ENCODE measurements at places on chromosomes 2 and 18. TPM values are rescaled to one million over a fixed set of nuclear protein-coding genes. Genes with fewer than 3 reads are reported as not detected.

- DNase-seq, result no peak
Measured at GRCh38 chr18:45352874-45353273, 262.4 kb upstream of the SLC14A2 start.

DNA sequence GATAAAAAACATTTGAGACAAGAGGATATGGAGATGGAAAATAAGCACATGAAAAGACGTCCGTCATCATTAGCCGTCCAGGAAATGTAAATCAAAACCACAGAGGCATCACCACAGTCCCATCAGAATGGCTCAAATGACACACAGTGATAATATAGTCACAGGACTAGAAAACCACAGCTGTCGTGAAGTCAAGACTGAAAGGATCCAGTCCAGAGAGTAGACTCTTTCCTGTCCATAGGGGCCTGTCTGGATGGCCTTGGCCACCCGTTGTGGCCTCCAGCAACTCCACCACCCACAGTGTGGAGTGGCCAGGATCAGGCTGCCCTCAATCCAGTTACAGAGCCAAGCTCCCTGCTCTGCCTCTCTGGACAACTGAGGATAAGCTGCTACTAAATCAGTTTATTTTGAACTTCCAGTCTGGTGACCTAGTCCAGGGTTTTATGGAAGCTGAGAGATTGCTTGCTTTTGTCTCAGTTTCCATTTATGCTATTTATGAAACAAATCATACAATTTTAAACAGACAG lies 60.4 kb downstream of the RHOB start:
- DNase-seq, result no peak

- no peak for DNase-seq
Measured at GRCh38 chr18:63579616-63580015, 7.5 kb upstream of the SERPINB13 start.

DNA sequence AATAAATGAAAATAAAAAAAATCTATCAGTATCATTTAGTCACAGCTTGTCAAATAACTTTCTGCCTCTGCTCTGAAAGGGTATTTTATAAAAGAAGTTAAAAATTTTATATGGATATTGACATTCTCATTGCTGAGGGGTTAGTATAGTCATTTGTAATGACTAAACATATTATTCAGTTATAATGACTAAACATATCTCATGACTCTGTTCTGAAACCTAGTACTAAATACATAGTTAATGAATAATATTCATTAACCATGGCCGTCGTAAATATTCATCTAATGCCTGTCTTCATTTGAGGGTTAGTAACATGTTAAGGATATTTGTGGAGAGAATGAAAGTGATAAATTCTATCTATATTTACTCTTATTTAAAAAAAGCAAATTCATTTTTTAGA lies 69.1 kb upstream of the MAP4K3 start:
- no peak for DNase-seq

GRCh38 chr2:40474306-40474705 lies 22.4 kb upstream of the SLC8A1 start:
- no peak for DNase-seq

IL1F10 gene
- not detected for total RNA-seq

NFE2L2 gene
- total RNA-seq, result 99.1 TPM

TXNDC2 gene
- total RNA-seq, result not detected

All from mucosa of descending colon (tissue), 3 donors.